ENCODE measurements at places on chromosomes 1 and 21. TPM values are rescaled to one million over a fixed set of nuclear protein-coding genes. Genes with fewer than 3 reads are reported as not detected.
A peak's percentile ranks its signal among the peaks of the same experiment; 100 is the strongest.

DNA sequence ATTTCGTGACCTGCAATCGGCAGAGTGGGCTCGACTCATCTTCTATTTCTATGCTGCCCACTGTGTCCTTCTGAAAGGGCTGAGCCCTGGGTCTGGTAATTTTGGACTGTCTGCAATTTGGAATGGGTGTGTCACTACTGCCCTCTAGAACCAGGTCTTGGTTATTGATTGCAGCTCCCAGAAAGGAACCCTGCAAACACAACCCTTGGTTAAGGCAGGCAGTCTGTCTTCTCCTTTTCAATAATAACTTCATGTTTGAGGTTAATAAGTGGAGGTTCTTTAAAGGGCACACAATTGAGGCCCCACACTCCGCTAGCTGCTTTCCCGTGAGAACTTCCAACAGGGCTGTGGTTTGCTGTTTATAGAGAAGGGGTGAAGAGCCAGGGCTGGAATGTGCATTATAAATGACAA is 79.9 kb upstream of the LYST start:
- DNase-seq, result no peak

DNA sequence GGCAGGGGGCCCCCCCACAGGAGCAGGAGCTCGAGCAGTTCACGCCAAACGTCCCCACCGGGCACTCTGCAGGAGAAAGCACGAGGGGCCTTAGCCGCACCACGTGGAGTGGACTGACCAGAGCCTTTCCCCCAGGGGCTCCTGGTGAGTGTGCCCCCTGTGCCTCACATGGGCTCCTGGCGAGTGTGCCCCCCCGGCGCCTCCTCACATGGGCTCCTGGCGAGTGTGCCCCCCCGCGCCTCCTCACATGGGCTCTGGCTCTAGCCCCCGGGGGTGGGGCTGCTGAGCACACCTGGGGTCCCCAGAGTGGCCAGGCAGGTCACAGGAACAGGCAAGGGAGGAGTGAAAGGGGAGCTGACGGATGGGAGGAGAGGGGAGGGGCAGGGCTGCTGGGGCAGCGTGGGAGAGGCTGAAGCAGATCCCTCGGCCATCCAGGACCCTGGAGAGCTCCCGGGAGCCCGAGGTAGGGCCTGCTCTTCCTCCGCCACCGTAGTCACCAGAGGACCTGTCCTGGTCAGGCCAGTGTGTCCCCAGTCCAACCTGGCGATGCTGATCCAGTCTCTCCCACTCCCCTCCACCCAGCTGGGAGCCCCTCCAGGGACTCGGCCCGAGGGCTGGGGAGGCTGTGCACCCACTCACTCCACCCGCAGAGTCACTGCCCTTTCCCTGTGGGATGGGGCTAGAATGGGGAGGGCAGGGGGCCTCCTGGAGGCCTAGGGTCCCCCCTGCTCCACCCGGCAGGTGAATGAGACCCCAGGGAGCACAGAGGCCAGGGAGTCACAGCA is 47.6 kb downstream of the ARHGEF16 start:
- DNase-seq, result no peak

DNA sequence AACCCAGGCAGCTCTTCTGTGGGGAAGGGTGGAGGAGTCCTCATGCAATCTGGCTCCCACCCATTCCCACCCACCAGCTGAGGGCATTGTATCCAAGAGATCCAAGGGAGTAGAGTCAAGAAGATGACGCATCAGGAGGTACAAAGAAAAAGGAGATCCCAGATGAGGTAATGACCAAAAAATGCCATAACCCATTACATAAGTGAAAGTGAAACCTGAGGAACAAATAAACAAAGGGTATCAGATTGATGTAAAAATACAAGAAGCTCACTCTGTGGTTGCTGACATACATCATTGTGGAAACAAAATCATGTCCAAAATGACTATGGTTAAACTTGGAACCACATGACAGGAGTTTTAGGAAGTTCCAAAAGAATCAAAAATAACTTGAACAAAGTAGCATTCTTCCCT is 42.5 kb downstream of the CCN1 start:
- no peak for DNase-seq

- DNase-seq, result no peak
Measured at GRCh38 chr1:4086921-4087320, 186.8 kb upstream of the C1orf174 start.

The TAL1 gene
- total RNA-seq, result not detected

DNA sequence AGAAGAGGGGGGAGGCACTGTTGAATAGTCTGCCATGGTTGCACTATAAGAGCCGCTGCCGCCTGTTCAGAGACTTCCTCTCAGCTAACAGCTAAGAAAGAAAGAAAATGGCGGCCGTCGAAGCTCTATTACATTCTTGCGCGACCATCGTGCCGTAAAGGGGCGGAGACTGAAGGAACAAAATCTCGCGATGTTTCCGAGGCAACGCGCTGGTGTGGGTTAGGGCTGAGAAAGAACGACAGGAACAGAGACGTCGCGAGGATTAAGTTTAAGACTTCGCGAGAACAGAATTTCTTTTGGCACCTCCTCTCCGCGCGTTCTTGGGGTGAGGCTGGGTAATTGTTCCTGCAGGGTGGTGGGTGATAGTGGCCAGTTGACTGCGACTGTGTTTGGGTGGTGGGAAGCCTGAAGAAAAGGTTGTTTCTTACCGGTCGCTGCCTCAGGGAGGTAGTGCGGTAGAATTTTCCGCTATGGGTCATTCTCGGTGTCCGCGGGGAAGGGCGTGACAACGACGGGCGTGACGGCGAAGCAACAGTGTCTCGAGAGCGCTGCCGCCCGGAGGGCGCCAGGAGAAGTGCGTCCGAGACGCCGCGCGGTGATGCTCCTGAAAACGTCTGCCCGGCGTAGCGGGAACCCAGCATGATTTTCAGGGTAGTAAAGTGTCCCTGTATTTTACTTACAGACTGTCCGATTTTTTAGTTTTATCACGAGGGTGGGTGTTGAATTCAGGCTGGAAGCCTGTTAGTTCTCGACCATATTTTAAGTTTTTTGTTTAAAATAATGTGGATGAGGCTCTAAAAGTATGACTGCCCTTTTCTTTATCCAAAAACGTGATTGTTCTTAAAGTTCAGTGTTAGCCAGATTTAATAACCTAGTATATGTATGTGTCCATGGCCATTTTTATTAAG is at the start of gene FUBP1:
TSS of gene FUBP1 (minus strand) at position 104 of the 908 bp plus-strand sequence. CDS start at position 36, 68 bp downstream.
- DNase-seq, result peak; percentile 98

The PCP4L1 gene
- total RNA-seq, result not detected

The NBPF6 gene
- total RNA-seq, result not detected

The TMPRSS3 gene
- total RNA-seq, result 27.4 TPM

GRCh38 chr21:33753886-33754285 is 111.6 kb downstream of the ITSN1 start:
- DNase-seq, result no peak

The CACHD1 gene
- 0.06 TPM for total RNA-seq

- DNase-seq, result peak; percentile 40
Measured at GRCh38 chr1:81414488-81415015, 386.2 kb upstream of the ADGRL2 start.

GRCh38 chr1:230231774-230232145 is 164.7 kb downstream of the GALNT2 start:
- peak; percentile 56 for DNase-seq

The FCGR2B gene
- total RNA-seq, result 0.20 TPM

DNA sequence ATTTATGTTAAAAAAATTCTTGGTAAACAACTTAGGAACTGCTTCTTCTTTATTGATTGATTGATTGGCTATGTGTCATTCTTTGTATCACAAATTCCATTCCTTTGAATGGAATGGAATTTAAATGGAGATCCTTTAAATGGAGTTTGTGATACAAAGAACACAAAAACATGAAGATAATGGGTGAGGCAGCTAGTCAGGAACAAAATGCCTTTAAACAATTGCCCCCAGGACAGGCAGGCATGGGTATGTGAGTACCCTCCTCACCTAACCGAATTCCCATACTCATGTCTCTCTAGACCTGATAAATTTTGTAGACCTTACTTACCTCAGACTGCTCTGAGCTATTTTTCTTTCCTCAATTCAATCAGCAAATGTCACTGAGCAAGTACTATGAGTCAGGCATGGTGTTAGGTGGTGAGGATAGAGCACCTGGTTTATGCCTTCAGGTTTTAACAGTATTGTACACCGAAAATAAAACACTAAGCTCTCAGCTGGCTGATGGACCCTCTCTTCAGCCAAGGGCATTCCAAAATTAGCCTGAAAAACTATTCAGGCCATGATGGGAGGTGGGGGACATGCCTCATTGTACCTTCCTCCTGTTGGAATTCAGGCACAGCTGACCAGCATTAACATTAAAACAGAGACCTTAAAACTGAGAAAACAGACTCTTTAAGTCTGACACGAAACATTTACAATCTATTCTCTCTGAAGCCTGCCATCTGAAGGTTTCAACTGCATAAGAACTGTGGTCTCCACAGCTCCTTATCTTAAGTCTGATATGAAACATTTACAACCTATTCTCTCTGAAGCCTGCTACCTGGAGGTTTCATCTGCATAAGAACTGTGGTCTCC is 58.9 kb downstream of the OLFML3 start:
- DNase-seq, result no peak

The S1PR1 gene
- 56.0 TPM for total RNA-seq

DNA sequence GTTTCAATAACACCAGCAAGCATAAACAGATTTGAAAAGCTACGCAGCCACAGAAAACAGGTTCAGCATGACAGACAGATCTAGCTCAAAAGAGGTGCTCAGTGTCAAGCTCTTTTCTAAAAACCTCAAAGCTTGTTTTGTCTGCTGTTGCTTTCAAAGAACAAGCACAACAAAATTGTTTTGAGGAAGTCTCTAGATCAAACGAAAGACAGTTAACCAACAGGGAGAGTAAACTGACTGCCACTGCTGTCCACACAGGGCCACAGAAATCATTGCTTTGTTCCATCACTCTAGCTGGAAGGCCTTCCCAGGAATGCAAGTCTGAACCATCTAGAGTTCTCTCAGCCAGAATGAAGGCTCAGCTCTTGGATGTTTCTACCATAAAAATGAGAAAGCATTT is 12.8 kb downstream of the APP start:
- no peak for DNase-seq

- no peak for DNase-seq
Measured at GRCh38 chr1:198793714-198794113, 154.9 kb downstream of the PTPRC start.

The UCK2 gene
- total RNA-seq, result 50.7 TPM

- no peak for DNase-seq
Measured at GRCh38 chr1:64343105-64343822, 126.7 kb upstream of the CACHD1 start.

The SCAF4 gene
- 52.0 TPM for total RNA-seq

The NEK2 gene
- 42.5 TPM for total RNA-seq

GRCh38 chr1:229788004-229788403 is 162.0 kb downstream of the URB2 start:
- DNase-seq, result no peak

GRCh38 chr1:101406681-101407080 is 169.9 kb downstream of the S1PR1 start:
- DNase-seq, result no peak

- DNase-seq, result no peak
Measured at GRCh38 chr1:213733705-213734104, 254.1 kb upstream of the PROX1 start.

The ILDR2 gene
- total RNA-seq, result 7.9 TPM

GRCh38 chr21:18204931-18205330 is 39.7 kb upstream of the CHODL start:
- DNase-seq, result no peak

GRCh38 chr1:27531959-27532685 is 42.2 kb upstream of the WASF2 start:
- no peak for DNase-seq

GRCh38 chr1:238789916-238790667 is 596.3 kb upstream of the CHRM3 start:
- DNase-seq, result no peak

The KCNK1 gene
- 0.61 TPM for total RNA-seq

The GBP6 gene
- 0.82 TPM for total RNA-seq

Data from activated CD8-positive, alpha-beta memory T cell treated with anti-CD3 and anti-CD28 coated beads, Interleukin-2, amount 10 ng/mL, durations not matched to agents 7 days and 5 days (primary cell).